RWPE2 (cell line): ENCODE measurements at places on chromosomes 2 and 18.

GRCh38 chr2:185373229-185373628 lies 365.4 kb upstream of the FSIP2 start:
- DNase-seq: no peak

DNA sequence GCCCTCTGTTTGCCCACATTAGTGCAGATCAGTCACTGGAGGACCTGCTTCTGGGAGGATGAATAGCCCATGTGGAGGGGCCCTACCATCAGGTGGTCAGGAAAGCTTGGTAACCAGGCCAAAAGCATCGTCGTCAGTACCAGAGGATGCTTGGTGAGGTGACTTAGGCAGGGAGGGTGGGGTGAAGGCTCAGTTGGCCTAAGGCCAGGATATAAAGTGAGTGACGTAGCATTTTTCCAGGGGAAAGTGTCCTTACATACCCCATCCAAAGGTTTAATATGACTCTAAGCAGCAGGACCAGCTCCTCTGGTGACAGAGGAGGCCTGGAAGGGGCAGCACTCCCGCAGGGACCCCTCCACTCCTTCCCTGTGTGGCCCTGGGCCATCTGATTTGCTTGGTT lies 27.7 kb upstream of the DNMT3A start:
- no peak for DNase-seq

DNA sequence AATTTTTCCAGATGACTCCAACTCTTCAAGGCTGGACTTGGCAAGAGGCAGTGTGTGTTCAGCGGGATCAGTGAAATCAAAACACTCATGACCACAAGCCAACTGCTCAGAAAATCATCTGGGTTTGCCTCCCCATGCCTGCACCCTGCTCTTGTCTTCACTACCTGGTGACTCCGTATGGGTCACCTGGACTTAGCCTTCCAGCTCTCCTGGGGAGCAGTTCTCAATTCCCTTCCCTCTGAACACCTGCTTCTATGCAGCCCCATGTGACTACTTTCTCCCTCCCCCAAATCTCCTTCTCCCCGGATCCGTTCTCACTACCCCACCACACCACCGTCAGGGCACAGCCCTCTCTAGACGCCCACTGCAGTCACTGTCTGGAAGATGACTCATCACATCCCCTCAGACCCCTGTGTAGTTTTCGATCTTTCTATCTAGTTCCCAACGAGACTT lies 130.2 kb upstream of the ID2 start:
- DNase-seq: no peak

DNA sequence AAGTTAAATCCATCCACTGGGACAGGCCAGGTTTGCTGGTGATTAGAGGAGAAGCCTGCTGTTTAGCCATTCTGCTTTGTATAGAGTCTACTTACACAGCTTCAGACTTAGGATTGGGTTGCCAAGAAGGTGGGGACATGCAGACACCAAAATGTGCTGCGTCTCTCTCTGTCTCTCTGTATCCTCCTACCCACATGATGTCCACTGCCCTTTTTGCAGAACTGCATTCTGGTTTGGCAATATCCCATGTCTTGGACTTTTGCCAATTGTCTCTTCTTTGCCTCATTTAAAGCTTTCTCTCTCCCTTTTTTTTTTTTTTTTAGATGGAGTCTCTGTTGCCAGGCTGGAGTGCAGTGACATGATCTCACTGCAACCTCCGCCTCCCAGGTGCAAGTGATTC lies 261.1 kb upstream of the FN1 start:
- DNase-seq: no peak

- DNase-seq: no peak
Measured at GRCh38 chr2:55993685-55994084, 70.1 kb upstream of the EFEMP1 start.

DNA sequence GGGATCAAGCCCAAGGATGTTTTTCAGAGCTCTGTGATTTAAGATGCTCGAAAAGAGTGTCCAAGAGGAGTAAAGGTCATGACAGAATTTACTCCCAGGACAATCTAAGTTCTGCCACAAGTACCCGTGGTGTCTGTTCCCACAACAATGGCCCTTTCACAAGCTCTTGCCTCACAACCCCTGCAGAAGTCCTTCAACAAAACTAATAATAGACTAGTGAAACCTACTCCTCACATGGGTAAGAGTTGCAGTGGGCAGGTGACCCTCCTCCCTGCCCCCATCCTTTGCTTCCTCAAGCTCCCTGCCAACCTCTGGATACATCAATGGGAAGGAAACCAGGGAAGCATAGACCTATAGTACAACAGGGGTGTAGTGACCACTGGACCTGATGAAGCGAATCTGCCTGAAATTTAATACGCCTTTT lies 34.9 kb downstream of the PTCD3 start:
- DNase-seq: no peak

DNA sequence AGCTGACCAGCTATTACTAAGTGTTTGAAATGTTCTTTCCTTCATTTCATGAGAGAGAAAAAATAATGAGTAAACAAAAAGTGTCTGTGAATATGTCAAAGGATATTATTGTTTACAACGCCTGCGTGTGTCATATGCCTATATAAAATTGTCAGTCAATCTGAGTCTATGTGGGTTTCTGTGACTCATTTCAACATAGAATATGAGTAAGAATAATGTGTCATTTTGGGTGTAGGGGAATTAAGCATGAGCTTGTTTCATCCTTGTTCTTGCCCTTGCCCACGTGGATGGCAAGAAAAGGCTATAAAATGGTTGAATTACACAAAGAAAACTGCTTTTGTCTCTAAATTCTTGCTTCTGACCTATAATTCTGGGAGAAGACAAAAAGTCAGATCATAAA lies 466.0 kb downstream of the PTH2R start:
- no peak for DNase-seq

DNA sequence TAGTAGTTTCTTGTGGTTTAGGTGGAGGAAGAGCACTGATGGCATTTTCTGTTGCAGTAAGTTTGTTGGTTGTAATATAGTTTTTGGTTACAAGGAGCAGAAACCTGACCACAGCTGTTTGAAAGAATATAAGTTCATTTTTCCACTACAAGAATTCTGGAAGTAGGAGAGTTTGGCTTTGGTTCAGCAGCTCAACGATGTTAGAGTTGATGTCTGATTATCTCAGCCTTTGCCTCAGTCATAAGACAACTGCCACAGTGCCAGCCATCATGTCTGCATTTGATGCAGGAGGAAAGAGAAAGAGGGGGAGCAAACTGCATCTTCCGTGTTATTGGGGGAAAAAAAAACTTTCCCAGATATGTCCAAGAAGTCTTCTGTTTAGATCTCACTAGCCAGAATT lies 119.1 kb downstream of the LYPD1 start:
- no peak for DNase-seq

DNA sequence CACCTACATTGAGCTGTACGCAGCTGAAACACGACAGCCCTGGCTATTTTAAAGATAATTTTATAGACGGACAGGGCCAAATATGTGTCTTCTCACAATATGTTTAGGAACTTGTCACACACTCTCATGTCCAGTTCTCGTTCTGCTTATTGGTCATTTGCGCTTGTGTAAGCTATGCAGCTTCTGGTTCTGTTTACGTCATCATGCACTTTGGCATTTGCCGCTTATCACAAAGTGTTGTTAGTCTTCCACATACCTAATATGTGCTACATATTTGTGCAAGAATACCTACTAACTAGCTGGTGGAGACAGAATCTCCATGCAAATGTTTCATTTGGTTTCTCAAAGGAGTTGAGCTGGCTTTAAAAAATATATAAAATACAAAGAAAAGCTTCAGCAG lies 7.5 kb upstream of the ZNF516 start:
- no peak for DNase-seq

DNA sequence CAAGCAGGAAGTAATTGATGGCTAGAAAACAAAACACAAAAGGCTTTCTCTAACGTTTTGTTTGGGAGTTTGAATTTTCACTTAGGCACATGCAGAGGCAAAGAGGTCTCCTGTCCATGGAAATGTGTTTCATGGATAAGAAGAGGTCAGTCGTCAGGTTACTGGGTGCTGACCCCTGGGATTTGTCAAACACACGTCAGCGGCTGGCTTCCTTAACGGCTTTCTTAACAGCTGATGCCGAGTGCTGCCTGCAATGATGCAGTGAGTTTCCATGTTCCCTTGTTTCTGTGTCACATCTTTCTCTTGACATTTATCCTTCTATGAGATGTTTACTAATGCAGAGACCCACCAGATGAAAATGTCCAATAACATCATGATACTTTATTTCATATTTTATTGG lies 31.7 kb downstream of the GPR39 start:
- DNase-seq: no peak

GRCh38 chr2:240596080-240596460 lies 9.5 kb downstream of the CAPN10 start:
- peak; percentile 55 for DNase-seq

DNA sequence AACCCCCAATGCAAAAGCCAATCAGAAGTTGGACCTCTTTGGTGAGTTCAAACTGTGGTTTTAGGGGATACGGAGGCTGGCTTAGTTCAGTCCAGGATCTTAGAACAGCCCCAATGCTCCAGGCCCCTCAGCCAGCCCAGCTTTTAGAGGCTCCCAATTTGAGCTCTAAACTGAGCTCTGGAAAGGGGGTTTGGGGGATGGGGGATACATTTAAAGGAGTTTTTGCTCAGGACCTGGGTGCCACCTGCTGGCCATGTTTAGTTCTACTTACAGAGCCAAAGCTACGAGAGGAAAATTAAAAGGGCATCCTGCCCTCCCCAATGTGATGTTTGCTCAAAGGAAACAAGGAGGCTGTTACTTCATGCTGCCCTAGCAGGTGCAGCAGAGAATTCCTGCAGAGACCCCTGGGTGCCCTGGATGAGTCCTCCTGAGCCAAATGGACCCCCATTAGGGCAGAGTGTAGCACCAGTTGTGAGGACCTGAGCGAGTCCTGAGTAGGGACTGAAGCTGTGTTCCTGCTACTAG lies 15.9 kb upstream of the TMEM214 start:
- DNase-seq: no peak
